T-helper 2 cell treated with Interferon-gamma antibody and Interleukin-4, amounts not matched to agents 100 ng/mL and 5 ng/mL, for 36 hours (primary cell): ENCODE measurements at places on chromosomes 11 and 22. TPM values are rescaled to one million over a fixed set of nuclear protein-coding genes. Genes with fewer than 3 reads are reported as not detected.

The PLAAT5 gene
- not detected in 2 replicates for total RNA-seq

The PATE1 gene
- total RNA-seq: not detected in 2 replicates

The A4GALT gene
- total RNA-seq: not detected in 2 replicates

The TMA7B gene
- total RNA-seq: 6.0 and 6.3 TPM in 2 replicates

The EMID1 gene
- 0.14 and 0.39 TPM in 2 replicates for total RNA-seq

The B4GAT1 gene
- 7.0 and 7.3 TPM in 2 replicates for total RNA-seq

The GRK3 gene
- 40.6 and 45.0 TPM in 2 replicates for total RNA-seq

The ANO5 gene
- 0.05 and 0.09 TPM in 2 replicates for total RNA-seq

The ZNF70 gene
- 2.5 and 3.0 TPM in 2 replicates for total RNA-seq

The IGSF9B gene
- total RNA-seq: 128 and 134 TPM in 2 replicates

The OR5T2 gene
- not detected in 2 replicates for total RNA-seq

The RTN4R gene
- 1.5 and 1.9 TPM in 2 replicates for total RNA-seq

The TNNT3 gene
- total RNA-seq: 4.9 and 7.3 TPM in 2 replicates

The TRPM5 gene
- total RNA-seq: not detected in 2 replicates

The PDGFB gene
- 0.30 and 0.48 TPM in 2 replicates for total RNA-seq
